ENCODE measurements at places on chromosomes 16 and 17. TPM values are rescaled to one million over a fixed set of nuclear protein-coding genes. Genes with fewer than 3 reads are reported as not detected.

RNF227 gene
- 4.4 TPM for total RNA-seq

ALOX12B gene
- 1.9 TPM for total RNA-seq

PRDM7 gene
- not detected for total RNA-seq

PPM1E gene
- total RNA-seq: not detected

ARHGDIG gene
- total RNA-seq: not detected

ASGR1 gene
- total RNA-seq: 0.55 TPM

OR1F1 gene
- not detected for total RNA-seq

HES7 gene
- total RNA-seq: 1.6 TPM

SLFN12L gene
- total RNA-seq: 50.8 TPM

PRSS8 gene
- not detected for total RNA-seq

DRC3 gene
- 0.60 TPM for total RNA-seq

NACA2 gene
- total RNA-seq: not detected

CTNS gene
- 33.3 TPM for total RNA-seq

HASPIN gene
- total RNA-seq: 16.0 TPM

DNA sequence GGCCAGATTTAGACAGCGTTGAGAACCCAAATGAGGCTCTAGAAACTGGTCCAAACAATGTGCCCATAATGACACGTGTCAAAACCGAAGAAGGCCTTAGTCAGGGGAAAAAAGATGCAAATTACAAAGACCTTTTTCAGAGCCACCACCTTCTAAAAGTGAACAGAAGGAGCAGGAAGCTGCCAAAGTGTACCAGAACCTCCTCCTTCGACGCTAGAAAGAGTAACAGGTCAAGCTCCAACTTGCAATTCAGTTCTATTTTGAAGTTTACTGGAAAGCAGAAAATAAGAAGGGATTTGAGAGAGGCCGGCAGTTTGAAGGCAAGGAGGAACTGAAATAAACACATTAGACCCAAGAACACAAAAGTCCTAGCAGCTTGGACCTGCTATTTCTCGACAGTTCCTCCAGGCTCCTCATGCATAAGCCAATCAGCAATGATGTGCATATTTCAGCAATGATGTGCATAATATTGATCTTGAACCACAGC, 61.8 kb downstream of the XYLT1 start:
- DNase-seq: no peak

- DNase-seq: no peak
Measured at GRCh38 chr17:15364615-15365014, 23.2 kb upstream of the TEKT3 start.

- no peak for DNase-seq
Measured at GRCh38 chr16:27441276-27441675, 39.3 kb downstream of the IL21R start.

DNA sequence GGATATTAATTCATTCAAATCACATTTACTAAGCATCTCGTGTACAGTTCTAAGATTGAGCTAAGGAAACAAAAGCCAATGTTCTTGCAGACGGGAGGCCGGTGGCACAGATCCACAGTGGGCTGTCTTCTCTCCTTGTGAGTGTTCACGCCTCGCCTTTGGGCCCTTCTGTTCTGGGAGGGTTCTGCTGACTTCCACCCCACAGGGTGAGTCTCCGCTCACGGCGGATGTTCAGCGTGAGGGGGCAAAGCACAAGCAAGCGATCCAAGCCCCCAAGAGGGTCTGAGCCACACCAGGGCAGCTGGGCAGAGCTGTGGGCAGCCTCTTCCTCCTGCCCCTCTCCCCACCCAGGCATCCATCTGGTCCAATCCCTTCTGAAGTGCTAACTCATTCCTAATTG, 84.3 kb upstream of the DOC2B start:
- DNase-seq: no peak

DNA sequence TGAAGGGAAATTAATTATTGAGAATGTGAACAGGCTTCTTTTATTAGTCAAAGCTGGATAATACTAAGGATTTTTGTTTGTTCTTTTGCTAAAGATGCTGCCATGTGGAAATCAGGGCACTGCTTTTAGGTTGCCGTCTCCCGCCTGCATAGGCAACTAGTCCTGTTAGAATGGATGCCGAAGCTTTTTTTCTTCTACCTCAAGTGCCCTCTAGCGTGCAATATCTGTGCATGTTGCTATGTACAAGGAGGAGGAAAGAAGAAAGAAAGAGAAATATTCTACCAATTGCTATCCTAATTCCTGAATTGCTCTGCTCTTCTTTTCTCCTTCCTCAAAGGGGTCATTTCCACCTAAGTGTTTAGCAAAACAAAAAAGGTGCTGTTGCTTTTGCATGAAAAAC, 5.2 kb upstream of the CDH8 start:
- DNase-seq: no peak

GRCh38 chr16:11233727-11234376, 22.2 kb downstream of the SOCS1 start:
- no peak for DNase-seq

DNA sequence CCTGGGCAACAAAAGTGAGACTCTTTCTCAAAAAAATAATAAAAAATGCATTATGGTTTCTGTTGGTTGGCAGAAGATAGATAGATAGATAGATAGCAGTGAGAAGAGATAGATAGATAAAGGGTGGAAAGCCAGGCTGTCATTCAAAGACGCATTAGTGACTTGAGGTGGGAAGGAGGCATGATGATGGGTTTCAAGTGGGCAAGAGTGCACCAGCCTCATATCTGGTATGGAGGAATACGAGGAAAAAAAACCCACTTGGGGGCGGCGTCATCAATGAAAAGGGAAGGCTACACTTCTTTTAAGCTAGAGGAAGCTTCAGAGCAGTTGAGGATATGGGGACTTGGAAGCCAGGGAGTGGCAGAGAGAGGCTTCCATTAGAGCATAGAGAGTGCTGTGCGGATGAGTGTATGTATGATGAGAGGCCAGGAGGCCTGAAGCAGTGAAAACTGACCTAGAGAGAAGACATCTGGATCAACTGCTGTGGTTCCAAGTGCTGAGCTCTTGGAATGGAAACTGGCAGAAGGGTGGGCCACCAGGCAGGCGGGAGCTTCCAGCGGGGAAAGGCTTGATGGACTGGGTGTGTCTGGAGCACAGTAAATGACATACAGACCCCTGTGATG, 31.8 kb downstream of the CEP95 start:
- DNase-seq: no peak

- peak; percentile 33 for DNase-seq
Measured at GRCh38 chr17:49031965-49032928, 35.1 kb downstream of the IGF2BP1 start.

GRCh38 chr17:48814504-48814903, 2.5 kb downstream of the TTLL6 start:
- DNase-seq: peak; percentile 51

- no peak for DNase-seq
Measured at GRCh38 chr17:77692571-77693161, 265.8 kb upstream of the TNRC6C start.

DNA sequence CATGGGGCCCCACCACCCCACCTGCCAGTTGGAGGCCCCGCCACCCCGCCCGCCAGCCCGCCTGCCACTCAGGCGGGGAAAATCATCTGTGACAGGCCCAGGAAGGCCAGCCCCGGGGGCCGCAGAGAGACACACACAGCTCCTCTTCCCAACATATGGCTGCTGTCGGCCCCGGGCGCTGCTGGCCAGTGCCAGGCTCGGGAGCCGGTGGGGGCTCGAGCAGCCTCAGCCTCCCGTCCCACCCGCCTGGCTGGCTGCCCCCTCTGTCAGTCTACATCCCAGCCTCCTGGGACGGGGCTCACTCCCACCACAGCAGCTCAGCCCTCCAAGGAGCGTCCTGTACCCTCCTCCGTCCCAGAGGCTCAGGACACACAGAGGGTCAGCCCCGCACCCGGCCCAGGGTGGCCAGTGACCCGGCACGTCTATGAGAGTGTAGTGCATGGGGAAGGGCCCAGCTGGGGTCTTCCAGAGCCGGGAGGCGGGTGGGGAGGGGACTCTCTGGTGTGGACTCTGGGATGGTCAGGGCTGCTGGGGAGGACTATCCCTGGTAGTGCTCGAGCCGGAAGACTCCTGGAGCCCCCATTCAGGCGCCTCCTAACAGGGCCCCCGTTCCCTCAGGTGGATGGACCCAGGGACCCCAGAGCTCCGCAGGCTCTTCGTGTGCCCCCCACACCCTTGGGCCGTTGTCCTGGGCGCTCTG, 3.6 kb upstream of the PRR35 start:
- no peak for DNase-seq

DNA sequence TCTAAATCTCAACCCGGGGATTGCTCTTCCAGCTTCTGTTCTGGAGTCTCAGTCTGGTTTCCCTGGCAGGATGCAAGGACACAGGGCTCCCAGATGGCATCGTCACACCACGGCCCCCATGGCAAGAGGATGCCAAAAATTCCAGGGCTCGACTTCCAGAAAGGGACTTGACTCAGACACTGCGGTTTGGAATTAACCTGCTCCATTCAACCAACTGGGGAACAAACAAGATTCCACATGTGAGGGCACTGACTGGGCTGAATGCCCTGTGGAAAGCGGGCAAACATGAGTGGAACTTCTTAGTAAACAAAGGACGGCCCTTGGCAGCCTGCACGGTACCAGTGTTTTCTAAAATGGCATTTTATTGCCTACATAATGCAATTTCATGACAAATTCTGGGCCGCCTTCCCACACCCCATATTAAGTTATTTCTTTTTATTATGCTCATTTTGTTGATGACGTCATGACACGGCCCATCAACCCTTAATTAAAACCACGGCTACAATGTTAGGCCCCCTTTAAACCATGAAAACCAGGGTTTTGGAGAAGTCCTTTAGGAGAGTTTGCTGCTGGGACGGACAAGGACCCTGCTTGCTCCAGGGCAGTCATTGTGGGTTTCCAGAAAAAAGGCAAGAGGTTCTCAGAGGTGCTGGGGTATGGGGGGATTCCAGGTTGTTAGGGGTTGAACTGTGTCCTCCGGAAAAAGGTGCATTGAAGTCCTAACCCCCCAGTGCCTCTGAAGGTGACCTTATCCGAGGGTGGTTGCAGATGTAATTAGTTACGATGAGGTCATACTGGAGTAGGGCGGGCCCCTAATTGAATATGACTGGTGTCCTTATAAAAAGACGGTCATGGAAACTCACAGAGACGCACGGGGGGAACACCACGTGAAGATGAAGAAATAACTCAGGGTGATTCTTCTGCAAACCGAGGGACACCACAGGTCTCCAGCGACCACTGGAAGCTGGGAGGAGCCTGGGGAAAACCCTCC, 205.6 kb downstream of the FOXL1 start:
- no peak for DNase-seq

DNA sequence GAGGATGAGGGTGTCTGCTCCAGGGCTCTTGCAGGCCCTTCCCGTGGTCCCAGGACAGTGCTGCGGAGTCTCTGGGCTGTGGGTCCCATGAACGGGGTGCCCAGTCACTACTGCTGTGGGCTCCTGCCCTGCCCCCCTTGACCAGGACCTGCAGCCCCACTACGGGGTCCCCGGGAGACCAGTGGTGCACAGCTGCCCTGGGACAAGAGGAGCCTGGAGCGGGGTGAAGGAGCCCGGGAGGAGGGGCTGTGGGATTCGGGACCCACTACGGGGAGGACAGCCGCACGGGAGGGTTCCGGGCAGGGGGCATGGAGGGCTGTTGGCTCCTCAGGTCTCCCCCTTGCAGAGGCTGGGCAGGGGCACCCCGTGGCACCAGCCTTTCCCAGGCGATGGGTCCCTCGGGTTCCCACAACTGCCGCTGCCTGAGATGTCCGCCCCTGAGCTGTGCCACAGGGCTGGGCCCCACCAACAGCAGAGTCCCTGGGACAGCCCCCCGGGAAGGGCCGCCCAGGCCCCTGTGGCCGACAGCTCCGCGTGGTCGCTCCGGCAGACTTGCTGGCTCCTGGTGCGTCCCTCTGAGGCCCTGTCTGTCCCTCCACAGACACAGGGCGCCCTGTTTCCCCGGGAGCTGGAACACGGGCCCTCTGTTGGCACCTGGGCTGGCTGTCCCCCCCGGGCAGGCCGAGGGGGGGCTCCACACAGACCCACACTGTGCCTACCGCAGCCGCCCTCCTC, 52.1 kb upstream of the GNG13 start:
- DNase-seq: no peak

- peak; percentile 59 for DNase-seq
Measured at GRCh38 chr16:48365601-48366164, 19.5 kb downstream of the SIAH1 start.

GRCh38 chr17:57940653-57941329, 14.4 kb downstream of the CUEDC1 start:
- DNase-seq: no peak

GRCh38 chr16:56747486-56748045, 17.6 kb downstream of the NUP93 start:
- no peak for DNase-seq

- DNase-seq: no peak
Measured at GRCh38 chr16:2898831-2899563, 12.7 kb upstream of the FLYWCH1 start.

- no peak for DNase-seq
Measured at GRCh38 chr17:2697611-2698162, 13.9 kb downstream of the CLUH start.

- DNase-seq: no peak
Measured at GRCh38 chr16:68290450-68290849, 20.3 kb downstream of the SLC7A6OS start.

DNA sequence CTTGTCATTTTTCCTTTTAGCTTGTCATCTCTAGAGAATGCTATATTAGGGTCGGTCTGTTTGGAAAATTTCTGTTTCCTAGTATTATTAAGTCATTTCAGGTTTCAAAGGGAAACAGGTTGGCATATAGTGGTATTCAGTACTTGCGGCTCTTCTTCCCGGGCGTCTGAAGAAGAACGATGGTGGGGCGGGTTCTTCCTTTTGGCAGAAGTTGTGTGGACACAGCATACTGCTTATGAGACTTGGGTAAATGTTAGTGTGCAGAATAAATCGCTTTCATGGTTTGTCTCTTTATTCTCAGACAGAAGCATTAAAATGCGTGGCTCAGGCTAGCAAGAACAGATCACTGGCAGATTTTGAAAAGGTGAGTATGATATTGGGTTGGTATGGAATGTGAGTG, 9.6 kb upstream of the CDK5R1 start:
- DNase-seq: no peak

- no peak for DNase-seq
Measured at GRCh38 chr17:46822388-46822921, 4.0 kb upstream of the WNT3 start.

GRCh38 chr16:3129137-3130131, 5.4 kb upstream of the ZNF213 start:
- peak; percentile 89 for DNase-seq

DNA sequence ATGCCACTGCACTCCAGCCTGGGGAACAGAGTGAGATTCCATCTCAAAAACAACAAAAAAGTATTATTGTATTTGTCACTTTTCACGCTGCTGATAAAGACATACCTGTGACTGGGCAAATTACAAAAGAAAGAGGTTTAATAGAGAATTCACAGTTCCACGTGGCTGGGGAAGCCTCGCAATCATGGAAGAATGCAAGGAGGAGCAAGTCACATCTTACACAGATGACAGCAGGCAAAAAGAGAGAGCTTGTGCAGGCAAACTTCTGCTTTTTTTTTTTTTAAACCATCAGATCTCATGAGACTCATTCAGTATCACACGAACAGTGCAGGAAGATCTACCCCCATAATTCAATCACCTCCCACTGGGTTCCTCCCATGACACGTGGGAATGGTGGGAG, 41.5 kb upstream of the ETV4 start:
- DNase-seq: no peak

DNA sequence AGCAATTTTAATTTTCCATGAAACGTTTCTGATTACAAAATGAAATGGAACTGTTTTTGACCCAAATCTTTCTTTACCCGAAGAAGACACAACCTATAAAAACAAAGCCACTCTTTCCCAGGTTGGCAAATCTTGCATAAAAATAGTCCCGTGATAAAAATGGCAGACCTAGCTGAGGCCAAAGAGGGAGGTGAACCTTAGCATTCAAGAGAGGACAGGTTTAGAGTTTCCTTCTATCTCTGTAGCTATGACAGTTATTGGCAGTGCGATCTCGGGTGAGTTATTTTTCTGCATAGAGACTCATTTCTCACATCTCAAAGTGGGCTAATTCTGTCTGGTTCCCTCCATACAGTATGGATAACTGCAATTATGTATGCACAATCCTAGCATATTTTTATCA, 241.4 kb downstream of the MAP2K6 start:
- DNase-seq: no peak
